ENCODE measurements at places on chromosomes 5 and 9. TPM values are rescaled to one million over a fixed set of nuclear protein-coding genes. Genes with fewer than 3 reads are reported as not detected.
A peak's percentile ranks its signal among the peaks of the same experiment; 100 is the strongest.

Gene IL13
- total RNA-seq = not detected

Gene FBP2
- total RNA-seq = not detected

Gene PCDHGC3
- 20.5 TPM for total RNA-seq

Gene OR1L4
- not detected for total RNA-seq

DNA sequence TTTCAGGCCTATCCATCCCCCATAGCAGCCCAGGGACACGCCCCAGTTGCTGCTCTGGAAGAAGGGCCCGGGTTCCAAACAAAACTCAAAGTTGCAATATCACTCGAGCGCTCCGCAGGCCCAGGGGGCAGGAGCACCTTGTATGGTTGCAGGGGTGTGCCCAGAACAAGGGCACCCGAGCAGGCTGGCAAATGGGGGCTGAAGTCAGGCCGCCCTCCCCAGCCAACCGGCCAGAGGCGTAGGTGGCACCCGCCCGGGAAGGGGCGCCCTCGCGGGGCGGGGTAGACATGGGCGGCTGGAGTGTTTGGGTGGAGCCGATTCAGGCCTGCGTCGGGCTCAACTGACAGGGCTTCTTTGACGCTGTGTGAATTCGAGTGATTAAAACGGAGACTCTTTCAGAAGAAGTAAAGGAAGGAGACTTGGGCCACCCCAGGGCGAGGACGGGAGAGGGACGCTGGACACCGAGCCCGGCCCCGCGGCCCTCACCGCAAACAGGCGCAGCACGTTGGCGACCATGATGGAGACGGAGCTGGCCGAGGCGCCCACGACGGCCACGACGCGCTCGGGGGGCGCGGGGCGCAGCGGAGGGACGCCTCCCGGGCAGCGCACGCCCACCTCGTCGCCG lies 1.1 kb downstream of the GRM6 start:
- no peak for DNase-seq
- H3K4me1 ChIP-seq = no peaks in the 10 kb centered on the region
- H3K27me3 ChIP-seq = no peaks in the 10 kb centered on the region
- no peaks in the 10 kb centered on the region for H3K36me3 ChIP-seq

- DNase-seq = no peak
- no peak overlapping the region for H3K4me3 ChIP-seq
- H3K4me1 ChIP-seq = peaks cover 2% of the 10 kb centered on the region
- H3K27ac ChIP-seq = no peak overlapping the region
- H3K27me3 ChIP-seq = no peaks in the 10 kb centered on the region
Measured at GRCh38 chr9:68785965-68786364, 80.9 kb downstream of the PIP5K1B start.

- no peak for DNase-seq
- H3K36me3 ChIP-seq = no peaks in the 10 kb centered on the region
- peaks cover 6% of the 10 kb centered on the region for H3K4me1 ChIP-seq
- H3K27ac ChIP-seq = no peak overlapping the region
Measured at GRCh38 chr5:72141440-72142355, 34.4 kb downstream of the MAP1B start.

- H3K36me3 ChIP-seq = no peaks in the 10 kb centered on the region
- peak overlapping the region; percentile 90 for H3K4me3 ChIP-seq
- H3K27me3 ChIP-seq = no peaks in the 10 kb centered on the region
- H3K27ac ChIP-seq = peak overlapping the region; percentile 92
- H3K4me1 ChIP-seq = peaks cover 79% of the 10 kb centered on the region
- no peak for DNase-seq
Measured at GRCh38 chr9:33158843-33159776, 8.0 kb downstream of the B4GALT1 start.

DNA sequence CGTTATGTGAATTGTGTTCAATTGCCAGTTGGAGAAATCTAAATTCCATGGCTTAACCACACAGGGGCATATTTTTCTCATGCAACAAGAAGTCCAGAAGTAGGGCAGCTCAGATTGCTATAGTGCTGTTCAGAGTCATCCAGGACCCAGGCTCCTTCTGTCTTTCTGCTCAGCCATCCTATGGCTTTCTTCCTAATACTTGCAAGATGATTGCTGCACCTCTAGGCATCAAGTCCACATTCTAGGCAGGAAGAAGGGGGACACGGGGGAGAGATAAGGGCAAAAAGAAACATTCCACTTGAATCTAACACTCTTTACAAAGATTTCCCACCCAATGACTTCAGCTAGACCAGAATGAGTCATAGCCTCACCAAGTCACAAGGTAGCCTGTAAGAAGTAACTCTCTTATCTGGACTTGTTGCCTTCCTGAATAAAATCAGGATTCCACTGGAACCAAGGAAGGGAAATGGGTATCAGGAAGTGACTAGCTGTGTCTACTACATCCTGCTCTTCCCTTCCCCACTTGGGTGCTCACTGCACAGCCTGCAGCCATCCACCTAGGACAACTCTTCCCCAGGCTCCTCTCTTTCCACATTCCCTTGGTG lies 5.3 kb downstream of the ERAP2 start:
- H3K27me3 ChIP-seq = no peaks in the 10 kb centered on the region
- peak overlapping the region; percentile 51 for H3K4me3 ChIP-seq
- peaks cover 26% of the 10 kb centered on the region for H3K36me3 ChIP-seq
- DNase-seq = no peak
- peak overlapping the region; percentile 59 for H3K27ac ChIP-seq
- peaks cover 47% of the 10 kb centered on the region for H3K4me1 ChIP-seq

DNA sequence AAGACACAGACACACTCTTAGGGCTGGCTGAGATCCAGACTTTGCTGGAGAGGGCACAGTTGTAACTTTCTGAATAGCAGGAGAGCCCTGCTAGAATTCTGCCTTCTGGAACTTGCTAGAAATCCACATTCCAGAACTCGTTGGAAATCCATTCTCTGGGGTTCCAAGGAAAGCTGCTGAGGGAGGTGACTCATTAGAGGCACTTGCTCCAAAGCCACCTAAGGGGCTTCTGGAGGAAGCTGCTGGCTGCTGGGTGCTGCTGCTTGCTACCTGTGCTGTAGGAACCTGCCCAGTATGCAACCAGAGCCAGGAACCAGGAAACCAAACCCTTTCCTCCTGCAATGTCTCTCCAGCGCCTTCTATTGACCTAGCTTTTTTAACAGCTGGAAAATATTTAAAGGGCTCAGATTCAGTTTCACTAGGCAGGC lies 4.1 kb upstream of the TLE4 start:
- no peaks in the 10 kb centered on the region for H3K27me3 ChIP-seq
- peaks cover 23% of the 10 kb centered on the region for H3K4me1 ChIP-seq
- H3K36me3 ChIP-seq = no peaks in the 10 kb centered on the region
- no peak for DNase-seq
- H3K4me3 ChIP-seq = no peak overlapping the region

- no peaks in the 10 kb centered on the region for H3K36me3 ChIP-seq
- no peak overlapping the region for H3K27ac ChIP-seq
- H3K27me3 ChIP-seq = no peaks in the 10 kb centered on the region
- H3K4me1 ChIP-seq = no peaks in the 10 kb centered on the region
Measured at GRCh38 chr5:126938466-126938865, 91.9 kb downstream of the MARCHF3 start.

DNA sequence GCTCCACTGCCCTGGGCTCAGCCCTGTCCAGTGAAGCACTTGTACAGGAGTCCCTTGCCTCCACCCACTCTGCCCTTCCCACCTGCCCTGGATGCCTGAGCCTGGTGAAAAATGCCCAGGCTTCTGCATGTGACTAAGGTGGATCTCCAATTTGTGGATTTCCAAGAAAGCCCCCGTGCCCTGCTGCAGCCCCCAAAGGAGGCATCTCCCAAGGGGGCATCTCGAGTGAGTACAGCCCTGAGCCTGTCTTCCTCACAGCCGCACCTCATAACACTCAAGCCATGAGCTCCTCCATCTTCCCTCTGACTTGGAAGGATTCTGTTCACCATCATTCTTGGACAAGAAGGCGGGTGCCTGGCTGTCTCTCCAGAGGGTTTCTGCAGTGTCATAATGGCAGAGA lies 158.0 kb upstream of the PPP1R26 start:
- no peak for DNase-seq
- H3K4me1 ChIP-seq = no peaks in the 10 kb centered on the region
- H3K4me3 ChIP-seq = no peak overlapping the region

GRCh38 chr5:72840041-72840440 lies 23.6 kb downstream of the TNPO1 start:
- no peaks in the 10 kb centered on the region for H3K36me3 ChIP-seq
- H3K4me3 ChIP-seq = no peak overlapping the region
- H3K27ac ChIP-seq = no peak overlapping the region
- DNase-seq = no peak
- H3K27me3 ChIP-seq = no peaks in the 10 kb centered on the region
- peaks cover 6% of the 10 kb centered on the region for H3K4me1 ChIP-seq

- DNase-seq = no peak
- no peaks in the 10 kb centered on the region for H3K36me3 ChIP-seq
- no peak overlapping the region for H3K4me3 ChIP-seq
- H3K27me3 ChIP-seq = no peaks in the 10 kb centered on the region
Measured at GRCh38 chr5:130692770-130693169, 472.3 kb downstream of the HINT1 start.

DNA sequence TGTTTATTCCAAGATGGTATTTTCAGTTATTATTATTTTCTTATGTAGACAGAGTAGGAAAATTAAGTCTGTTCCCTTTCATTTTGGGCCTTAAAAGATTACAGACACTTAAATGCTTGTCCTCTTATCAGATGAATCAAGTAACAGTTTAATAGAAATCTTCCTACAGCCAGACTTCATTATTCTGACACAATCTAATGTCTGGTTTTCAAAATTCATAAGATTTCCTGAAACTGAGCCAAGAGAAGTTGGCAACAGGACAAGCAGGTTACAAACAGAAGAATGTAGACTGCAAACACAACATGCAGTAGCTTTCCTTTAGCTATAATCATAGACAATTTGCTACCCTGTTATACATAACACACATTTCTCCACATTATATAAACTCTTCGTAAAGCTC lies 130.5 kb downstream of the FBXL17 start:
- no peaks in the 10 kb centered on the region for H3K36me3 ChIP-seq

DNA sequence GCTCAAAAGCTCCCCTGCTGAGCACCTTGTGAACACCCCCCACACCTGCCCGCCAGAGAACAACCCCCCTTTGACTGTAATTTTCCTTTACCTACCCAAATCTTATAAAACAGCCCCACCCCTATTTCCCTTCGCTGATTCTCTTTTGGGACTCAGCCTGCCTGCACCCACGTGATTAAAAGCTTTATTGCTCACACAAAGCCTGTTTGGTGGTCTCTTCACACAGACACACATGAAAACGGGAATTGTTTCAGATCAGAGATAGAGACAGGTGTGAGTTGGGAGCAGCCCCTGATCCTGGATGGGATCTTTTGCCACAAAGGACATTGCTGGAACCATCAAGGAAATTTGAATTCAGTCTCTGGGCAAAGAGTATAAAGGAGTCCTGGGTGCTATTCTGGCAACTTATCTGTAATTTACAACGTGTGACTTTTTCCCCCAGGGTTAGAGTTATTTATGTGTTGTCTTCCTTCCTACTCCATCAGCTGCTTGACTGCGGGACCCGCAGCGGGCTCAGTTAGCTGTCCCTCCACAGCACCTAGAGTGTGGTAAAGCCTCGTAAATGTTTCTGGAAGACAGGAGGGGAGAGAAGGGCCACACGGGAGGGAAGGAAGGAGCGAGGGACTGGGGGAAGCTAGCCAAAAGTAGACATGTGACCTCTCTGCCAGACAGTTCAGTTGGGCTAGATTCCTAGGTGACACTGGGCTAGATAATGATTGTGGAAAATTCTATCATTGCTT lies 437.0 kb downstream of the ZNF608 start:
- no peaks in the 10 kb centered on the region for H3K4me1 ChIP-seq
- DNase-seq = no peak
- no peak overlapping the region for H3K4me3 ChIP-seq
- H3K27me3 ChIP-seq = no peaks in the 10 kb centered on the region

GRCh38 chr5:164600274-164600673 lies 1094.9 kb downstream of the MAT2B start:
- H3K4me3 ChIP-seq = no peak overlapping the region
- H3K27me3 ChIP-seq = no peaks in the 10 kb centered on the region
- no peaks in the 10 kb centered on the region for H3K36me3 ChIP-seq
- H3K4me1 ChIP-seq = no peaks in the 10 kb centered on the region

DNA sequence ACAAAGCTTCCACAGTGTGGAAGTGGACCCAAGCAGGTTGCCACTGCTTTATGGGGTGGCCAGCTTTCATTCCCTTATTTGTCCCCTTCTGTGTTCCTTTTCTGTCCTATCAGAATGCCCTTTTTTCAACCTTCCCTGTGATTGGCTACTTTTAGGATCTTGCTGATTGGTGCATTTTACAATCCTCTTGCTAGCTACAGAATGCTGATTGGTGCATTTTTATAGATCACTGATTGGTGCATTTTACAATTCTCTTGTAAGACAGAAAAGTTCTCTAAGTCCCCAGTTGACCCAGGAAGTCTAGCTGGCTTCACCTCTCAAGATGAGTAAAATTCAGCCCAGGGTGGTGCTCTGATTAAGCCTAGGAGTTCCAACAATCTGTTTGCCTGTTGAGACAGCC lies 157.2 kb upstream of the ERCC6L2 start:
- H3K27me3 ChIP-seq = no peaks in the 10 kb centered on the region
- no peak overlapping the region for H3K27ac ChIP-seq
- H3K4me1 ChIP-seq = no peaks in the 10 kb centered on the region
- H3K36me3 ChIP-seq = no peaks in the 10 kb centered on the region
- no peak overlapping the region for H3K4me3 ChIP-seq

GRCh38 chr5:160852049-160852448 lies at the start of gene ATP10B:
Gene ATP10B, minus strand, starts transcription at chr5:160852211. Its CDS starts 164,137 bp downstream, at chr5:160688074.
- H3K4me3 ChIP-seq = no peak within 1 kb of the TSS
- H3K36me3 ChIP-seq = no peaks in the 10 kb centered on the region
- H3K4me1 ChIP-seq = no peaks in the 10 kb centered on the region

DNA sequence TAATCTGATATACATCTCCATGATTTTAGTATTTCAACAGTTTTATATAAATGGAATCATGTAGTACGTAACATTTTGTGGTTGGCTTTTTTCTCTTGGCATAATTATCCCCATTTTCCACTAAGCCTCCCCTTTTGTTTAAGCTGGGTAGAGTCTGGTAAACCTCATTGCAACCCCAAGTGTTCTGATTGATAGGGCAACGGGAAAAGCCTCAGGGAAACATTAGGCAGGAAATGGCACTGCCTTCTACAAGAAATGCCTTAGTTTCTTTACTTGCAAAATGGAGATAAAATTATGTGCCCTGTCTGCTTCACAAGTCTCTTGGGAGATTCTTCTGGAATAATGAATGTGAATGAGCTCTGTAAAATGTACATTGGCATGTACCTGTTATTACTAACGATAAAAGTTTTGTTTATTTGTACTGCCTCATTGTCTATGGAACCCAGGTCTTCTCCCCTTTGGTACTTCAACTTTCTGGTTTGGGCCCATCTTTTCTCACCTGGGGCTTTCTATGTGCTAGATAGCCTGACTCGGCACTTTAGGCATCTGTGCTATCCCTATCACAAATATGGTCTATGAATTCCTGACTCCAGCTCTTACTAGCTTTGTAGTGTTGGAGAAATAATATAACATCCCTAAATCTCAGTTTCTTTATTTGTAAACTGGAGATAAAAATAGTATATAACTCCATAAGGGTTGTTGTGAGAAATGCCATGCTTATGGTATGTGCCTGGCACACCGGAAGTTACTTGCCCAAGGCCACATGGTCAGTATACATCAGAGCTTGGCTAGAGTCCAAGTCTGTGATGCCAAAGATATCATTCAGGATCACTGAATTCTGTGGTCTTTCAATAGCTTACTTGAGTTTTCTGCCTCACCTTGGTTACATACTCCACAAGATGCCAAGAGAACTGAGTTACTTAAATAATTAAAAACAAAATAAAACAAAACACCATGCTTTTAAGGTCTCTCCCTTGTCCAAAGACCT lies 48.2 kb upstream of the ZNF169 start:
- no peak overlapping the region for H3K27ac ChIP-seq
- no peaks in the 10 kb centered on the region for H3K36me3 ChIP-seq
- no peak for DNase-seq
- no peak overlapping the region for H3K4me3 ChIP-seq
